ENCODE measurements at places on chromosomes 11 and 22. TPM values are rescaled to one million over a fixed set of nuclear protein-coding genes. Genes with fewer than 3 reads are reported as not detected.

Gene E2F8
- 5.5 TPM for total RNA-seq

GRCh38 chr22:39419096-39419495, 19.5 kb downstream of the TAB1 start:
- no peak for DNase-seq

DNA sequence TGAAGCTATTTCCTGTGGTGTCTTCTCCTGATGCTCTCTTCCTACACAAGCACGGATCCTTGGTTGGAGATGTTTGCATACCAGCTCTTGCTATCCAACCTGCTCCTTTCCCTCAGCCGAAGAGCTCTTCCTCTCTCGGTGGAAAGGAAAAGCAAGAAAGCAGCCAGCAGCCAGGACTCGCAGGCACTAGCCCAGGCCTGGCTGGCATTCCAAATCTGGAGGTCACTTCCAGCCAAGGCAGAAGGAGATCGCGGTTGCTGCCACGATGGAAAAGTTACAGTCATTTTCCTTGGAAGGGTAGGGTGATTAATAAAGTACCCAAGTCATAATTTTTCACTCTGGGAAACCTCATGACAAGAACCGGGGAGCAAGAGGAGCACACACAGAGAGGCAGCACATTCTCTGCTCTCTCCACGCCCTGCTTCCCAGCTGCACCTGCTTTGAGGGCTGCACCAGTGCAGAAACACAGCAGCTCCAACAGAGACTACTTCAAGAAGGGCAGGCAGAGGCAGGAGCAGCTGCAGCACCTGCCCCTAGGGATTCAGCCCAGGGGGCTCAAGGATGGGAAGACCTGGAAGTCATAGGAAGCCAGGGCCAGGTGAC, 399.3 kb downstream of the CADM1 start:
- no peak for DNase-seq

DNA sequence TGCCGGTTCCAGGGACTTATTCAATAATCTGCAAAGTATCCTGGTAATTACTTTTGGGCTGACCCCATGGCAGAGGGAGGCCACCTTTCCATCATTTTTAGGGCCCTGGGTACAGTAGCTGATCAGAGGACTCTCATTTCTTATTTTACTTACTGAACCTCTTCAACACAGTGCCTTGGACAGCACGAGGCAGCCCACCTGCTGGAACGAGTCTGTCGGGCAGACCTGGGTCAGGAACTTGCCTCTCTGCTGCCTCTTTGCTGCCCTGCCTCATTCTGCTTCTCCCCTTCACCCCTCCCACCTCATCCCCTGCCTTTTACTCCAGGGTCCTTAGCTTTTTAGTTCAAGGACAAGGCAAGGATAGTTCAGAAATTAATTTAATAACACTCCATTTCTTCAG, 204.5 kb downstream of the CSNK2A3 start:
- DNase-seq, result no peak

GRCh38 chr11:18310800-18311340, 11.1 kb downstream of the HPS5 start:
- DNase-seq, result no peak

DNA sequence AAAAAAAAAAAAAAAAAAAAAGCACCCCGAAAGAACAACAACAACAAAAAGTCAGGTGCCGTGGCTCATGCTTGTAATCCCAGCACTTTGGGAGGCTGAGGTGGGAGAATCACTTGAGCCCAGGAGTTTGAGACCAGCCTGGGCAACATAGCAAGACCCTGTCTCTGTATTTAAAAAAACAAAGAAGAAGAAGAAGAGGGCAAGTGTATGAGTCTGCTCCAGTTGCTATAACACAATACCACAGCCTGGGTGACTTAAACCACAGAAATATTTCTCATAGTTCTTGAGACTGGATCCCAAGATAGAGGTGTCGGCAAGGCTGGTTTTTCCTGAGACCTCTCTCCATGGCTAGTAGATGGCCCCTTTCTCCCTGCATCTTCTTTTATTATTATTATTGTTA, 12.4 kb downstream of the CRYBA4 start:
- no peak for DNase-seq

DNA sequence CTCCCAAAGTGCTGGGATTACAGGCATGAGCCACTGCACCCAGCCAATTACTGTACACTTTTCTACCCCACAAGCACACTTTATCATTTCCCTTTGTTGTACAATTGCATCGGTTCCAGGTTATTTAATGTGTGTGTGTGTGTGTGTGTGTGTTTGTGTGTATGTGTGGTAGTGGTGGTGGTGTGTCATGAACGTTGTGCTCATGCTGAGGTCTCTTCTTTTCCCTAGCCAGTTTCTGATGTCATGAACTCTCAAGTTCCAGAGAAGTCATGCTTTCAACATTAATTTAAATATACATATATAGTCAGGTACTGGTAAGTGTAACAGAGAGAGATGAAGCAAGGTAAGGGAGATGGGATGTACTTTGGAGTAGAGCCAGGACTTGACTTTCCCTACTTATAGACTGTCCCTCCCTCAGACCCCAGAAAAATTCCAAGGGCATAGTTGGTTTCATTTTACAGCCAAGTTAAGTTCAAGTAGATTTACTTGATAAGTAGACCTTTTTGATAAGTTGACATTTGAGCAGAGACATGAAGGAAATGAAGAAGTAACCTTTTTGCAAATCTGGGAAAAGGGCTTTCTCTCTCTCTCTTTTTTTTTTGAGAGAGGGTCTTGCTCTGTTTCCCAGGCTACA, 42.7 kb downstream of the WEE1 start:
- no peak for DNase-seq

DNA sequence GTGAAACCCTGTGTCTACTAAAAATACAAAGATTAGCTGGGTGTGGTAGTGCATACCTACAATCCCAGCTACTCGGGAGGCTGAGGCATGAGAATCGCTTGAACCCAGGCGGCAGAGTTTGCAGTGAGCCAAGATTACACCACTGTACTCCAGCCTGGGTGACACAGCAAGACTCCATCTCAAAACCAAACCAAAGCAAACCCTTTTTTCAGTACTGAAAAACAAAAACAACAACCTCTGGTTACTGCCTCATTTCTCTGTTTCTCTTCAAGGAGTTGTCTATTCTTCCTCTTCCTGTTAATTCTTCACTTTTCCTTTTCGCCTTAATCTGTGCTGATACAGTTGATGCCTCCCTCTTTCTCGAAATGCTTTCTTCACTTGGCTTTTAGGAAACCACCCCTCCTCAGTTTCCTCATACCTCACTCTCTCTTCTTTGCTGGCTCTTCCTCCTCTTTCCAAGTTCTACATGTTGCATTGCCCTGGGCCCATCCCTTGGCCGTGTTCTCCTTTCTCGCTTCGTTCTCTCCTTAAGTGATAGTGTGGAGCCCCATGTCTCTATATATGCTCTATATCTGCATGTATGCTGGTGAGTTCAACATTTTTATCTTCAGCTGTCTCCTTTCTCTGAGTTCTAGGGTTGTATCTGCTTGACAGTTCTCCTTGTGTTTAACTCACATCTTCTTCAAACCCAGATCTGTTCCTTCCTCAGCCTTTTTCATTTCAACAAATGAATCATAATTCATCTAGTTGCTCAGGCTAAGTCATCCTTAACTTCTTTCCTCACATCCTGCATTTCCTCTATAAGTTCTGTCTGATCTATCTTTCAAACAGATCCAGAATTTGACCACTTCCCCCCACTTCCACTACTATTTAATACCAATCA, 37.1 kb downstream of the NUCB2 start:
- no peak for DNase-seq

- no peak for DNase-seq
Observed at GRCh38 chr11:68163691-68164090, 42.5 kb upstream of the CHKA start.

Measured in thymus (tissue), 14 donors.